ENCODE measurements at places on chromosomes 6 and 20. TPM values are rescaled to one million over a fixed set of nuclear protein-coding genes. Genes with fewer than 3 reads are reported as not detected.

RAD21L1 gene
- not detected for total RNA-seq

SDCBP2 gene
- total RNA-seq: 118 TPM

HDGFL1 gene
- not detected for total RNA-seq

TFAP2D gene
- not detected for total RNA-seq

CFB gene
- 81.1 TPM for total RNA-seq

PLG gene
- not detected for total RNA-seq

- H3K27me3 ChIP-seq: no peaks in the 10 kb centered on the region
- no peak overlapping the region for H3K27ac ChIP-seq
- no peak for DNase-seq
- no peak overlapping the region for H3K4me3 ChIP-seq
- no peaks in the 10 kb centered on the region for H3K36me3 ChIP-seq
Measured at GRCh38 chr6:119379809-119380208, 30.2 kb upstream of the MAN1A1 start.

DNA sequence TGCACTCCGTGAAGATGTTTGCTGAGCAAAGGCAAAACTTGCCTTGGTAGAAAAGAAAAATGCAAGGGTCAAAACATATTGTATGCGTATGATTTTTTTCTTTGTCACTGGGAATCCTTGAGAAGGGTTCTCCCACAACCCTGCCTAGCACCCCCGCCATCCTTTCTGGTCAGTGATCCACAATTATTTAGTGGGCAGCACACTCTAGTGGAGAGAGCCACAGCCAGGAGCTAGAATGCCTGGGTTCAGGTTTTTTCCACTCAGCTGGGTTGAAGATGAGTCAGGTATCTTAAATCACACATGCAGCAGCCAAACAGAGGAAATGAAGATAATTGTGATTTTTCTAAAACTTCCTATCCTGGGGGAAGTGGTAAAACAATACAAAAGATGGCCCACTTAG, 243.1 kb downstream of the PKHD1 start:
- no peaks in the 10 kb centered on the region for H3K27me3 ChIP-seq
- no peak overlapping the region for H3K27ac ChIP-seq
- no peak for DNase-seq

GRCh38 chr6:42820512-42821340, 38.9 kb downstream of the BICRAL start:
- no peaks in the 10 kb centered on the region for H3K27me3 ChIP-seq
- no peak for DNase-seq
- peaks cover 29% of the 10 kb centered on the region for H3K4me1 ChIP-seq
- H3K36me3 ChIP-seq: no peaks in the 10 kb centered on the region
- peak overlapping the region; percentile 46 for H3K4me3 ChIP-seq

DNA sequence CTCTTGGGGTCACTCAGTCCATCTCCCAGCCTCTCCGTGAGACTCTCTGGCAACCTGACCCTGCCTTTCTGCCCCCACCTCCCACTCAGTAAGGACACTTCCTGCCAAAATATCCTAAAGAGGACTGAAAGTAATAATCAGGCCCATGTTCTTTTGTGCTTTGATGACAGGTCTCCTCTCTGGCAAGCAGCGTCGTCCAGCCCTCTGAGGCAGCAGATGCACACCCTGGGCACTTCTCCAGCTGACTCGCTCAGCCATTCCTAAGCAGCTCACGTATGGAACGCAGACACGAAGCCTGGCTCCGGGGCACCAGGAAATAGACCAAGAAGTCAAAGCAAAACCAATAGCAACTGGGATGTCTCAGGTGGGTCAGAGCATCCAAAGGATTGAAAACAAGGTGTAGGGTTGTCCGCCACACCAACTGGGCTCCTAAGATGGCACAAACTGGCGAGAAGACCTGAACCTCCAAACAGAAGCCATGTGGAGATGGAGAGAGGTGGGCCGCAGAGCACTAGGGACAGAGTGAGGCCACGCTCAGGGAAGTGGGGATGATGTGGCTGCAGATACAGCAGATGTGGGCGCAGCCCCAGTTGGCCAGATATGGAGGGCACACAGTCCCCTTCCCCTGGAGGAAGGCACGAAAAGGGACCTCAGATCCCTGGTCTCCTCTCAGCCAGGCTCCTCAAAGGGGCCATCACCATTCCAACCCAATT, 99.3 kb downstream of the PRND start:
- no peak overlapping the region for H3K27ac ChIP-seq
- no peaks in the 10 kb centered on the region for H3K27me3 ChIP-seq
- no peaks in the 10 kb centered on the region for H3K36me3 ChIP-seq
- peaks cover 25% of the 10 kb centered on the region for H3K4me1 ChIP-seq

GRCh38 chr6:23180504-23181293, 611.3 kb downstream of the HDGFL1 start:
- H3K4me1 ChIP-seq: no peaks in the 10 kb centered on the region
- no peaks in the 10 kb centered on the region for H3K27me3 ChIP-seq
- DNase-seq: no peak
- H3K4me3 ChIP-seq: no peak overlapping the region
- H3K36me3 ChIP-seq: no peaks in the 10 kb centered on the region

DNA sequence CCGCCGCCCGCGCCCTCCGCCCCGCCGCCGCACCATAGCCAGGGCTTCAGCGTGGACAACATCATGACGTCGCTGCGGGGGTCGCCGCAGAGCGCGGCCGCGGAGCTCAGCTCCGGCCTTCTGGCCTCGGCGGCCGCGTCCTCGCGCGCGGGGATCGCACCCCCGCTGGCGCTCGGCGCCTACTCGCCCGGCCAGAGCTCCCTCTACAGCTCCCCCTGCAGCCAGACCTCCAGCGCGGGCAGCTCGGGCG, 1.5 kb downstream of the FOXC1 start:
- no peak for DNase-seq
- no peaks in the 10 kb centered on the region for H3K36me3 ChIP-seq
- H3K27ac ChIP-seq: peak overlapping the region; percentile 85
- H3K27me3 ChIP-seq: peaks cover 4% of the 10 kb centered on the region
- peak overlapping the region; percentile 83 for H3K4me3 ChIP-seq

DNA sequence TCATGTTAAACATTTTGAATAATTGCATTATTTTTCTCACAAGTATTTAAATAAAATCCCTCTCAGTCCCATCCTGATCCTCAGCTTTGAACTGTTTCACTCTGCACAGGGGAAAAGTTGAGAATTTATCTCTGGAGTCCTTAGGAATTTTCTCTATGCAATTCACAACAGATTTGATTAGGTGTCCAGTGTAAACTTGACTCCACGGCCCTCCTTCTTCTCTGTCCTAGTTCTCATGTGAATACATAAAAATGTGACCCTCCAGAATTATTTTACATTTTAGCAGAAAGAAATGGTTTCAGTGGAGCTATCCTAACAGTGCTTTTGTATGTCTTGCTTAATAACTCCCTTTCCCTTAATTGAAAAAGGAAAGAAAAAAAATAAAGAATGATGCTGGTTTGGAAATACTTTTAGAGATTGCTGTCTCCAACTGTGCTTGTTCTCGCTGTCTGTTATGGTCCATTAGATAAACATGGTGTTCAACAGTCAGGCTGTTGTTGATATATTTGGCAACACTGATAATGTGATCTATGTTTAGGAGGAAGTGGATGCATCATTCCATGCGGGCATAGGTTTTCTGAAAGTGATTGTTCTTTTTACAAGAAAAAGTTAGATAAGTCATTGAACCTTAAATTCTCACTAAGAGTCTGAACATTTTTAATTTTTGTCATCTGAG, 599.4 kb upstream of the CITED2 start:
- no peak for DNase-seq
- H3K27ac ChIP-seq: no peak overlapping the region
- H3K27me3 ChIP-seq: no peaks in the 10 kb centered on the region
- no peak overlapping the region for H3K4me3 ChIP-seq

DNA sequence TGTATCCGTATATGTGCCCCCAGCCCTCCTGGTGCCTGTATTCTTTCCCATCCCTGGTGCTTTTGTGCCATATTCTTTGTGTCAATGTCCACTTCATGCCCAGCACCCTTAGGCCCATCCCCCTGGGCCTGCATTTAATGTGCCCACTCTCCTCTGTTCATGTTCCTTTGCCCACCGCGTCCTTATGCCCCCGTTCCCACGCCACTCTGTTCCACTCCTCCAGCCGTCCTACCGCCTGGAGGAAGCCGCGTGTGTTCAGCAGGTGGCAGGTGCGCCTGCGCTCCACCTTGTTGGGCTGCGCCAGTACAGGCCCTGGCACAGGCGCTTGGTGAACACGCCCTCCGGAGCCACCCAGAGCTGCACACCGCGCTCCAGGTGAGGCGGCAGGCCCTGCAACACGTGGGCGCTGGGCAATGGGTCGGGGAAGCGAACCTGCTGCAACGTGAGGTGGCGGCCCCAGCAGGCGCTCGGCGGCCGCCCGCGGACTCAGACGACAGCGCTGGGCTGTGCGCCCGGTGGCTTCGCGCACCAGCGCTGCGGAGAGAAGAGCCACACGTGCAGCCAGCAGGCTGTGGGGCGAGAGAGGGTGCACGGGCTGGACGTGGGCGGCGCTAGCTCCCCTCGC, 4.0 kb upstream of the FOXS1 start:
- H3K27ac ChIP-seq: no peak overlapping the region
- H3K27me3 ChIP-seq: no peaks in the 10 kb centered on the region
- H3K36me3 ChIP-seq: no peaks in the 10 kb centered on the region

DNA sequence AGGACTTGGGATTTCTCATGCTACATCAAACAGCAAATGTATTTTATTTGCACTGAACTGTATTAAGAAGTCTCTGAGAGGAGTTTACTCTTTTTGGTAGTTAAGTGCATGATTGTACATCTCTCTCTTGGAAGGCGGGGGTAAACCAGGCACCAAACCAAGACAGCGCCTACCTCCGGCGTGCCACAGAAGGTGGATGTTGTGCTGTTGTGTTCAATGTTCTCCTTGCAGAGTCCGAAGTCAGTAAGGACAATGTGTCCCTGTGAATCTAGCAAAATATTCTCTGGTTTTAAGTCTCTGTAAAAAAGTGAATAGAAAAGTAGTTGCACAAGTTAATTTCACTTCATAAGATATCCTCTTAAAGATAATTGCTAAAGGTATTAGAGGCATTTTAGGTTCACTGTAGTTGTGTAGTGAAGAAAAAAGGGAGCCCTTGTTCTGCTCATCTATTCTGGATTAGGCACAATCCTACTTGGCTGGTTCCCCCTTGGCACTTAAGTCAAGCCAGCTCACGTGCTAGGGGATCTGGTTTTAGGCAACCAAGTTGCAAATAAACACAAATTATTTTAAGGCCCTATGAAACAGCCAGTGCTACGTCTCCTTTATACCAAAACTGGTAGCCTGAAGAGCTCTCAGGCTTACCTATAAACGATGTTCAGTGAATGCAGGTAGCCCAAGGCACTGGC, 119.7 kb upstream of the SLC2A12 start:
- peaks cover 26% of the 10 kb centered on the region for H3K4me1 ChIP-seq
- H3K27ac ChIP-seq: peak overlapping the region; percentile 2
- H3K4me3 ChIP-seq: peak overlapping the region; percentile 78

- no peak overlapping the region for H3K27ac ChIP-seq
- H3K4me3 ChIP-seq: no peak overlapping the region
- no peaks in the 10 kb centered on the region for H3K36me3 ChIP-seq
- no peaks in the 10 kb centered on the region for H3K27me3 ChIP-seq
- DNase-seq: no peak
- H3K4me1 ChIP-seq: no peaks in the 10 kb centered on the region
Measured at GRCh38 chr6:168131464-168132415, 52.7 kb upstream of the FRMD1 start.

DNA sequence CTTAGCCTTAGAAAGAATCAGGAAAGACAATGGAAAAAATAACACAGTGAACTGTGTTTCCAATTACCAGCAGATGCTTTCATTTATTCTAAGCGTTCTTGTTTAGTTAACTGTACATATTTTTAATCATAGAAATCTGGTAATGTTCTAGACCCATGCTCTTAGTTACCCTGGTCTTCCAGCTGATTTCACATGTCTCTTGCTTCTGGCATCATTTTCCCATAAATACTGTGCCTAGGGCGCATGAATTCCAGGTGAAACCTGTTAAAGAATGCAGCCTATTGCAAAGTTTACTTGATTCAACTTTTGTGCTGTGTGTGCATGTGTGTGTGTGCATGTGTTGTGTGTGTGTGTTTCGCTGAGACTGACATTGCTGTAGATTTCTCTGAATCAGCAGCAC, 178.6 kb downstream of the PDE7B start:
- H3K36me3 ChIP-seq: no peaks in the 10 kb centered on the region
- H3K27me3 ChIP-seq: no peaks in the 10 kb centered on the region
- no peaks in the 10 kb centered on the region for H3K4me1 ChIP-seq
- H3K4me3 ChIP-seq: no peak overlapping the region
- no peak for DNase-seq

DNA sequence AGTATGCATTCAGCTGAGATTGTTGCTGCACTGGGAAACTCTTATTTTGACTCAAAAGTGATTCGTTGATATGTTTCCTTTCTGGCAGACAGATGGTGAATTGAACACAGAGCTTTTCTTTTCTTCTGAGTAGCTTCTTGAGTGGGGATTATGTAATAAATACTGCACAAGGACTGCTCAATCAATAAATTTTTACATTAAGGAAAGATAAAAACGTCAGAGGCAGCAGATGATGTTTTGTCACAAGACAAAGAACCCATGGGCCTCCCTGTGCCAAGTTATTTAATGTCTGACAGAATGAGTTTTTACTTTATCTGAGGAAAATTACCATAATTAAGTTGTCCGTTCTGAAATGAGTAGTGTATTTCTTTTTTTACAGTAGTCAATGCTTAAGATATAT, 460.3 kb downstream of the UTRN start:
- H3K27me3 ChIP-seq: no peaks in the 10 kb centered on the region
- no peaks in the 10 kb centered on the region for H3K36me3 ChIP-seq
- no peaks in the 10 kb centered on the region for H3K4me1 ChIP-seq

GRCh38 chr6:33288921-33289783, at the start of the genes PFDN6 and WDR46:
Gene PFDN6, plus strand, starts transcription at chr6:33289601. Its CDS starts 256 bp downstream, at chr6:33289857.
Gene WDR46, minus strand, starts transcription at chr6:33289239. Its CDS starts 69 bp downstream, at chr6:33289170.
- no peak for DNase-seq
- no peaks in the 10 kb centered on the region for H3K27me3 ChIP-seq
- H3K27ac ChIP-seq: peak within 1 kb of the TSS; percentile 68

- no peak for DNase-seq
- H3K36me3 ChIP-seq: no peaks in the 10 kb centered on the region
- no peak overlapping the region for H3K4me3 ChIP-seq
- H3K27me3 ChIP-seq: peaks cover 5% of the 10 kb centered on the region
Measured at GRCh38 chr20:664151-664550, 11.2 kb upstream of the SRXN1 start.

- H3K4me1 ChIP-seq: no peaks in the 10 kb centered on the region
- no peak overlapping the region for H3K4me3 ChIP-seq
- no peaks in the 10 kb centered on the region for H3K36me3 ChIP-seq
Measured at GRCh38 chr20:59949911-59950310, 8.3 kb upstream of the CDH26 start.

GRCh38 chr6:13178107-13178506, 150.2 kb downstream of the TBC1D7 start:
- no peak overlapping the region for H3K27ac ChIP-seq
- no peaks in the 10 kb centered on the region for H3K4me1 ChIP-seq
- no peaks in the 10 kb centered on the region for H3K36me3 ChIP-seq
- H3K27me3 ChIP-seq: no peaks in the 10 kb centered on the region
- no peak for DNase-seq
- no peak overlapping the region for H3K4me3 ChIP-seq

DNA sequence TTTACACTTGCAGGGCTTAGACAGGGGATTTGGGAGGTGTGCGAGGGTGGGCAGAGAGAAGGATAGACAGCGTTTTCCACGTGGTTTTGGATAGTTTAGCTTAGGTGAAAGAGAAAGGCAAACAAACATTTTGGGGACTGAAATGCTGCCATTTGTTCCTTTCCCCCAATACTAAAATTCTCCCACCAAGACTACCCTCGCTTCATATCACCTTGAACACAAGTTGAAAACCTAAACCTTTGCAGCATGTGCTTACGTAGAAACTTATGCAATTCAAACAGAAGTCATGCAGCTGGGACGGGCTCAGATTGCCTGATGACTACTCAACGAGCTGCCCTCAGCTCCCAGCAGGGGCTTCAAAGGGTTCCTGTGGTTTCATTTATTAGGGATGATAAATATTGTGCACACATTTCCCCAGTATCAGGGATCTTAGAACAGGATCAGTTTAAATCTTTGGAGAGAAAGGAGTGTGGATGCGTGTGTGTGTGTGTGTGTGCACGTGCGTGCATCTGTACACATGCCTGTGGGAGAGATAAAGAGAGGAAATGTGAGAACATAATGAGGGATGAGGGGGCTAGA, 77.3 kb downstream of the SLC22A23 start:
- H3K4me3 ChIP-seq: no peak overlapping the region
- peaks cover 7% of the 10 kb centered on the region for H3K4me1 ChIP-seq
- no peak for DNase-seq
